ENCODE measurements at places on chromosomes 5 and 9.

DNA sequence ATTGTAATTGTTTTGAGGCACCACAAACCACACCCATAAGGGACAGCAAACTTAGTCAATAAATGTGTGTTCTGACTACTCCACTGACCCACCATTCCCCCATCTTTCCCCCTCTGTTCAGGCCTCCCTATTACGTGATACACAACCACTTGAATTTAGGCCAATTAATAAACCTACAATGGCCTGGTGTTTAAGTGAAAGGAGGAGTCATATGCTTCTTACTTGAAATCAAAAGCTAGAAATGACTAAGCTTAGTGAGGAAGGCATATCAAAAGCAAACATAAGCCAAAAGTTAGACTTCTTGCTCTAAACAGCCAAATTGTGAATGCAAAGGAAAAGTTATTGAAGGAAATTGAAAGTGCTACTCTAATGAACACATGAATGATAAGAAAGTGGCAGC lies 14.6 kb downstream of the ZBTB43 start:
- H3K36me3 ChIP-seq: peaks cover 32% of the 10 kb centered on the region
- no peaks in the 10 kb centered on the region for H3K4me1 ChIP-seq
- no peak for DNase-seq
- H3K27me3 ChIP-seq: no peaks in the 10 kb centered on the region
- no peak overlapping the region for H3K4me3 ChIP-seq
- no peak overlapping the region for H3K27ac ChIP-seq

- H3K36me3 ChIP-seq: no peaks in the 10 kb centered on the region
- H3K4me1 ChIP-seq: peaks cover 22% of the 10 kb centered on the region
- DNase-seq: no peak
- H3K4me3 ChIP-seq: no peak overlapping the region
These were observed 6.1 kb downstream of the SUSD3 start for GRCh38 chr9:93064392-93065134.

DNA sequence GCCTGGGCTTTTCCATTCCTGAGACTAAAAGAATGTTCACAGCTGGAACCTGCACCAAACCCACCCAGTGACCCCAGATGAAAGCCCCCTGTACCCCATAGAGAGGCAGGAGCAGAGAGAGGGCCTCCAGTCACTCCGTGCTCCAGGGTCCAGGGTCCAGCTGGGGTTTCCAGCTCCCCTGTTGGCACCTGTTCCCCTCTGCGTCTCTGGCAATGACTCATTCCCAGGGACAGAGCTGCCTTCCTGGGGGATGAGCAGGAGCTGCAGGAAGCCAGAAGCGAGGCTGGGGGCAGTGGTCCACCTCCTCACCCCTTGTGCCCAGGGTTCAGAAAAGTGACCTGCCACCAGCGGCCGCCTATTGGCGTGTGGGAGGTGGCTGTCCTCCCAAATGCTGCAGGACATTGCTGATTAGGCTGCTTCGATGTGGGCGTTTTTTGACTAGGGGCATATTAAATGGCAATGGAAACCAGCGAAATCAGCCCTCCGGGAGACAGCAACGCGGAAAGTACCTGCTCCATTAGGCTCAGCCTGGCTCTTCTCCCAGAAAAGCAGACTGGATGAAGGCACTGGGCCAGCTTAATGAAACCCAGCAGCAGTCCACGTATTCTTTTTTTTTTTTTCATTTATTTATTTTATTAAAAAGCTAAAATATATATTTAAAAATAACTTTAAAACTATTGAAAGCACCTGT lies 97.4 kb downstream of the DAP start:
- H3K27ac ChIP-seq: no peak overlapping the region
- no peaks in the 10 kb centered on the region for H3K36me3 ChIP-seq
- H3K27me3 ChIP-seq: no peaks in the 10 kb centered on the region
- H3K4me1 ChIP-seq: peaks cover 7% of the 10 kb centered on the region

- no peaks in the 10 kb centered on the region for H3K4me1 ChIP-seq
- H3K4me3 ChIP-seq: no peak overlapping the region
- no peak for DNase-seq
- H3K36me3 ChIP-seq: no peaks in the 10 kb centered on the region
- peaks cover 9% of the 10 kb centered on the region for H3K27me3 ChIP-seq
These were observed 360.8 kb upstream of the KCNN2 start for GRCh38 chr5:114001076-114001475.

DNA sequence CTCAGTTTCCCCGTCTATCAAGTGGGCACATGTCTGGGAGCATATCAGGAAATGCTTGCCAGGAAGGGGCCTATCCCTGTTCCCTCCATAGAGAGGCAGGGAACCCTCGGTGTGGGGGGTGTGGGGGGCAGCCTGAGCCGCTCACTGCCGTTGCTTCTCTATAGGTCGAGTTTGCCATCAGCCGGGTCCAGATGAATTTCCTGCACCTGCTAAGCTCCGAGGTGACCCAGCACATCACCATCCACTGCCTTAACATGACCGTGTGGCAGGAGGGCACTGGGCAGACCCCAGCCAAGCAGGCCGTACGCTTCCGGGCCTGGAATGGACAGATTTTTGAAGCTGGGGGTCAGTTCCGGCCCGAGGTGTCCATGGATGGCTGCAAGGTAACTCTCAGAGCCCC lies 13.8 kb upstream of the ORM1 start:
- H3K4me3 ChIP-seq: no peak overlapping the region
- H3K27me3 ChIP-seq: no peaks in the 10 kb centered on the region
- no peaks in the 10 kb centered on the region for H3K36me3 ChIP-seq
- no peak for DNase-seq
- no peaks in the 10 kb centered on the region for H3K4me1 ChIP-seq
- H3K27ac ChIP-seq: no peak overlapping the region

GRCh38 chr9:70421272-70422180 lies 7.1 kb upstream of the KLF9 start:
- no peak for DNase-seq
- H3K36me3 ChIP-seq: no peaks in the 10 kb centered on the region
- peaks cover 3% of the 10 kb centered on the region for H3K27me3 ChIP-seq
- H3K27ac ChIP-seq: 0 out of 2 replicates have a peak overlapping the region, but pooled peaks have one; percentile 75

GRCh38 chr5:14551211-14551610 lies 30.4 kb upstream of the OTULINL start:
- peak overlapping the region; percentile 17 for H3K27ac ChIP-seq
- H3K4me3 ChIP-seq: no peak overlapping the region
- peaks cover 7% of the 10 kb centered on the region for H3K4me1 ChIP-seq
- DNase-seq: peak; percentile 27
- no peaks in the 10 kb centered on the region for H3K36me3 ChIP-seq

DNA sequence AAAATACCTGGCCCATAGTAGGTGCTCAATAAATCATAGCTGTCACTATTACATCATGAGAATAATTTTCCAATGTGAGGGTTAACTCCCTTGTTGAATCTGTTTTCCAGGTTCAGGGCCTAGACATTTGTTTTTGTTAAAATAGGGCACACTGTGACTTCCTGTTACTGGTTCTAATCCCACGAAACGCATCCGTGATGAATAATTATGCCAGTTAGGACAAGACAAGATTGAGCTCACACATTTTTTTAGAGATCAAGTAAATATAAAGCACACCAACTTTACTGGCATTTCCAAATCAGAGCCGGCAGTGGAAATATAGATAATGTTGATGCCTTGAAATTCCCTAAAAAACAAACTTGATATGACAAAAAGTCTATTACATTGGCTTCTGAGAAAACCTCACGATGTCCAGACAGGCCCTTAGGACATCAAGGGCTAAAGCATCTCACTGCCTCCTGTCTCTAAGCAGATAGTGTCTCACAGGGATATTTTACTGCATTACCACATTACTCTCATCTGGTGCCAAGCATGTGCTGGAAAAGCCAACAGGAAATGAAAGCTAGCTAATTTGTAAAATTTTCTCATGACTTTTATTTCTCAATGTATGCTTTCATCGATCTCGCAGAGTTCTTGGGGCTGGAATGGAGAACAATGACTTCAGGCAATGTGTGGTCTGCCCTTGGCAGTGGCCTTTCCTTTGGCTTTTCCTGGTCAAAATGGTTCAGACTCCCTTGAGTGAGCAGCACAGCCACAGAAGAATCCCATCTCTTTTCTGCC lies 414.3 kb upstream of the PAPPA start:
- DNase-seq: no peak
- H3K4me3 ChIP-seq: no peak overlapping the region
- no peaks in the 10 kb centered on the region for H3K27me3 ChIP-seq
- no peaks in the 10 kb centered on the region for H3K36me3 ChIP-seq
- H3K4me1 ChIP-seq: no peaks in the 10 kb centered on the region
- no peak overlapping the region for H3K27ac ChIP-seq

DNA sequence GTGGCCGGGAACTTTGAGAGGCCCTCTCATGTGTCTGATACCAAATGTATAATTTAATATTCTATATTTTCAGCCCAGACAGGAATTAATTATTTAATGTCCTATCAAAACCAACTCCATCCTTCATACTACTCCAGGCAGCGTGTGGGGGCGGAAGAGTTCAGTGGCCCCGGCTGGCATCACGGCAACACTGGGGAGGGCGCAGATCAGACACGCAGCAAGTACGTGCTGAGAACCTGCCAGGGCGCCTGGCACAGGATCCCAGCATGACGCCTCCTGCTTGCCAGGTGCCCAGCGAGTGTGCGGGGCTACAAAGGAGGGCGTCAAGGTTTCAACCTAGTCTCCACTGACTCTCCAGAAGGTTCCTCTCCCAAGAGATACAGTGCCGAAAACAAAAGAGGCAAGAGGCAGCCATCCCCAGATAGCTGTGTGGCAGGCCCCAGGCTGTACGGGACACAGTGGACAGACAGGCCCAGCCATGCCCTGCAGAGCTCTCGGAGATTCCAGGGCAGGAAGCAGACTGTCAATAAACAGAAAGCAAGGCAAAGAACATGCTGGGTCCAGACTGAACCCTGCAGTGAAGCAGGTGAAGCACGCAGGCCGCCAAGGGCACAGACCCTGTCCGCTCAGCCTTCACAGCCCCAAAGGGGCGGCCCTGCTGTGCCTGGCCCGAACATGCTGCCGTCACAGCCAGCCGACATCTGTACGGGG lies 110.3 kb downstream of the VAV2 start:
- no peaks in the 10 kb centered on the region for H3K27me3 ChIP-seq
- DNase-seq: no peak
- H3K4me3 ChIP-seq: no peak overlapping the region
- H3K4me1 ChIP-seq: no peaks in the 10 kb centered on the region
- H3K27ac ChIP-seq: no peak overlapping the region

GRCh38 chr9:14941501-14942405 lies 31.5 kb upstream of the FREM1 start:
- H3K36me3 ChIP-seq: no peaks in the 10 kb centered on the region
- no peak for DNase-seq
- H3K4me3 ChIP-seq: no peak overlapping the region
- no peak overlapping the region for H3K27ac ChIP-seq
- H3K4me1 ChIP-seq: no peaks in the 10 kb centered on the region

DNA sequence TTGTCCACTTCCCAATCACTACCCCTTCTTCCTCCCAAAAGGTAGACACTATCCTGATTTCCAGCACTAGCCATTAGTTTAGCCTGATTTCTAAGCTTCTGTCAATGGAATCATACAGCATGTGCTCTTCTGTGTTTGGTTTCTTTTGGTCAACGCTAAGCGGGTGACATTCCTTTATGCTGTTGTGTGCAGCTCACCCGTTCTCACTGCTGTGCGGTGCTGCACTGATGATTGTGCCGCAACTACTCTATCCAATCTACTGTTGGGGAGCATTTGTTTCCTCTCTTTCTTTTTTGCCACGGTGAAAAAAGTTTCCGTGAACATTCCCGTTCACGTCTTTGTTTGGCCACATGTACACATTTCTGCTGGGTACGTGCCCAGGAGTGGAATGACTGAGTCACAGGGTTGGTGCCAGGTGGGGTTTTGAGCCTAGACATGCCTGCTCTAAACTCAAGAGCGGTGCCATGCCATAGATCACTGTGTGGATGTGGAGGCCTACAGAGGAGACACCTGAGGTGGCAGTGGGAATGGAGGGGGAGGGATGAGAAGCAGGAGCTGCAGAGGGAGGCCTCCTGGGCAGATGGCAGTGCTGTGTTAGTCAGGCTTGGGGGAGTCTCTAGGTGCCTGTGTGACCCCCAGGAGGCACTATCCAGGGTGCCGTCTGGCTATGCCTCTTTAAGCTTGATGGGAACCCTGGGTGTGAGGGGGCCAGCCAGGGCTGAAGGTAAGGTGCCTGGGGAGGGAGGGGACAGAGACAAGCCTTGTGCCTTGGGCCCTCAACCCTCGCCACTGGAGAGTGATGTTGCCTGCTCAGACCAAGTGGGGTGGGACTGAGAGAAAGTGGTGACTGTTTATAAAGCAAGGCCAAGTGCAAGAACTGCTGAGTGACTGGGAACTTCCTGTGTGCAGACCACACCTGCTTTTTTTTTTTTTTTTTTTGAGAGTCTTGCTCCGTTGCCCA lies 11.4 kb upstream of the ANKRD33B start:
- H3K4me1 ChIP-seq: peaks cover 71% of the 10 kb centered on the region
- H3K27ac ChIP-seq: peak overlapping the region; percentile 92
- H3K36me3 ChIP-seq: no peaks in the 10 kb centered on the region
- DNase-seq: peak; percentile 61
- H3K27me3 ChIP-seq: no peaks in the 10 kb centered on the region
- H3K4me3 ChIP-seq: no peak overlapping the region

DNA sequence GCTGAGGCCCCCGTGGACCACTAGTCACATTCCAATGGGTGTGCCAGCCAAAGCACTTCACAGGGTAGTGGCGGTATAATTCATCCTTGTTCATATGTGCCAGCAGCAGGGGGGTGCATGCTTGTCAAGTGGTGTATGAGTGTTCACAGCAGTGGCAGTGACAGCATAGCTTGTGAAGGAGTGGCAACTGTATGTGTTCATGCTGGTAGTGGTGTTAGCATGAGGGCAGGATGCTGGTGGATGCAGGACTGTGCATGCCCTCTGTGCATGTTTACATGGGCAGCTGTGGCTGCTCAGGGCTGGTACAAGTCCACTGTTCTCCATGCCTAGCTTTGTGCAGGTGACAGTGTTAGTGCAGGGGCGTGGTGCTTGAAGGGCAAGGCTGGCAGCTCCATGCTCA lies 253.4 kb upstream of the DMAC1 start:
- no peaks in the 10 kb centered on the region for H3K4me1 ChIP-seq
- H3K36me3 ChIP-seq: no peaks in the 10 kb centered on the region
- no peak overlapping the region for H3K27ac ChIP-seq
- no peak overlapping the region for H3K4me3 ChIP-seq
- no peak for DNase-seq

- no peak for DNase-seq
- H3K4me3 ChIP-seq: no peak overlapping the region
- no peaks in the 10 kb centered on the region for H3K36me3 ChIP-seq
These were observed 60.8 kb upstream of the IRX4 start for GRCh38 chr5:1943481-1943880.

GRCh38 chr9:109401169-109401989 lies 80.5 kb upstream of the EPB41L4B start:
- H3K4me3 ChIP-seq: no peak overlapping the region
- H3K27me3 ChIP-seq: no peaks in the 10 kb centered on the region
- H3K4me1 ChIP-seq: no peaks in the 10 kb centered on the region
- no peak overlapping the region for H3K27ac ChIP-seq
- peaks cover 14% of the 10 kb centered on the region for H3K36me3 ChIP-seq

DNA sequence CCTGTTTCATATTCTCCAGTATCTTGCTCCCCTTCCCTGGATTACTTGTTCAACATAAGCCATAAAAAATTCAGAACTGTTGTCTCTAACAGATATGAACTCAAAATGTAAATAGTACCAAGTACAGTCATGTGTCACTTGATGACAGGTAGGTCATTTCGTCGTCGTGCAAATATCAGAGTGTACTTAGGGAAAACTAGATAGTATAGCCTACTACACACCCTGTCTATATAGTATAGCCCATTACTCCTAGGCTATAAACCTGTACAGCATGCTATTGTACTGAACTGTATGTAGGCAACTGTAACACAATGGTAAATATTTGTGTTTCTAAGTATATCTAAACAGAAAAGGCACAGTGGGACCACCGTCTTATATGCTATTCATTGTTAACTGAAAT lies 39.1 kb downstream of the SMIM15 start:
- H3K4me1 ChIP-seq: peaks cover 5% of the 10 kb centered on the region
- no peak overlapping the region for H3K4me3 ChIP-seq
- peak; percentile 13 for DNase-seq
- H3K36me3 ChIP-seq: no peaks in the 10 kb centered on the region
